Left kidney (tissue), 8 donors: ENCODE measurements at places on chromosomes 12 and 14. TPM values are rescaled to one million over a fixed set of nuclear protein-coding genes. Genes with fewer than 3 reads are reported as not detected.

DNA sequence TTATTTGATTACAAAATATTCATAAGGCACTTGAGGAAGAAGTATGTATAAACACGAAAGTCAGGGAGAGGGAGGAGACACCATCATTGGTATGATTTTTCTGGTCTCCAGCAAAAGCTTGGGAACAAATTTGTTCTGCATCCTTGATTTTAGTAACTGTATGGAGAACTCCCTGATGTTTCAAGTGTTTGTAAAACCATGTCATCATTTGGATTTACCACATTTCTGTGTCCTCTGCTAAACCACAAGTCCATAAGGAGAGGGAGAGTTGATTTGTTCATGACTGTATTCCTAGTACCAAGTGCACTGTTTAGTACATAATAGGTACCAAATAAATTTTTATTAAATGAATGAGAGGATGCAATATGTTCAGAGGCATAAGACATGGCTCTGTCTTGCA, 181.1 kb downstream of the BTG1 start:
- DNase-seq = no peak

DNA sequence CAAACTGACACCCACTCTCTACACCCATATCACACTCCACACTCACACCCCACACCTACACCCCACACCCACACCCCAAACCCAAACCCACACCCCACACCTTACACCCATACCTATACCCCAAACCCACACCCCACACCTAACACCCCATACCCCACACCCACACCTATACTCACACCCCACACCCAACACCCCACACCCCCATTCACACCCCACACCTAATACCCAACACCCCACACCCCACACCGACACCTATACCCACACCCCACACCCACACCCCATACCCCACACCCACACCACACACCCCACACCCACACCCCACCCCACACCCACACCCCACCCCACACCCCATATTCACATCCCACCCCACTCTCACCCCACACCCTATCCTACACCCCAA, 38.5 kb downstream of the TMEM120B start:
- DNase-seq = no peak

GRCh38 chr12:54716261-54716660, 68.1 kb upstream of the DCD start:
- DNase-seq = no peak

GRCh38 chr12:88638966-88639760, 58.9 kb upstream of the KITLG start:
- DNase-seq = no peak

DNA sequence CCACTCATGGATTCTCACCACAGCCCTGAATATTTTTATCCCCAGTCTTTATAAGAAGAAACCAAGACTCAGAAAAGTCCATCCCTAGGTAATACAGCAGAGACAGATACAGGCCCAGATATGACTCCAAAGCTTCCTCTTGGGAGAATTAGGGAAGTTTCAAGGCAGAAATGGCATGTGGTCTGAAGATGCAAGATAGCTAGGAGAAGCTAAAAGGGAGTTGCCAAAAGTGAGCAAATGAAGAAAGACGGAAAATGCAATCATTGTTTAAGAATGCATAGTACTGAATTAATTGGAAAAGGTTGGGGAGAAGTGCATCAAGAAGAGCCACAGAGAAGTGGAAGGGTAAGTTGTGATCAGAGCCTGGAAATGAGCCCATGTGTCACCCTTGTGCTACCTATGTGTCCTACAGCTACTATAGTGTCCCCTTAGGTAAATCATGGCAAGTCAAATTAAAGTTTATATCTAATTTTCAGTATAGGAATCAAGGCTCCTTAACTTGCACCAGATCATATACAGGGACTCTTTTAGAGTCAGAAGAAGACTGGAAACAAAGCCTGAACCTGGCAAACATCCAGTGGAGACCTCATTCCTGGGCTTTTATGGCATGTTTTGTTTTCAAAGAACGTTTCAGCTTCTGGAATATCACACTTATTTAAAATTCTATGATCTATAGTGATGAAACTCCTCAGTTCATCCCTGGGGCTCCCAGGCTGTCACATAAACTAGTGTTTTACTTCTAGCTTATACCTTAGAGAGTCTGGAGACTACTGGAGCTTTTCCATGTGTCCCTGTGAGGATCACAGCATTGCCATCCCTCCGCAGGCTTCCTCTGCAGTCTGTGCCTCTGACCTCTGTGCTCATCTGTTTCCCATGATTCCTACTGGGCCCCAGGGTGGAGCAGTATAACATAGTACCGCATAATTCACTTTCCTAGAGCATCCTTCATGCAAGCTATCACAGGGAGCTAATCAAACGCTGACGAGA, 189.0 kb upstream of the CDKN3 start:
- DNase-seq = no peak

SIX4 gene
- 8.6 TPM for polyA plus RNA-seq

SPTB gene
- polyA plus RNA-seq = 15.4 TPM
